CD4-positive, alpha-beta T cell (primary cell): ENCODE measurements at places on chromosomes 12 and 14.

DNA sequence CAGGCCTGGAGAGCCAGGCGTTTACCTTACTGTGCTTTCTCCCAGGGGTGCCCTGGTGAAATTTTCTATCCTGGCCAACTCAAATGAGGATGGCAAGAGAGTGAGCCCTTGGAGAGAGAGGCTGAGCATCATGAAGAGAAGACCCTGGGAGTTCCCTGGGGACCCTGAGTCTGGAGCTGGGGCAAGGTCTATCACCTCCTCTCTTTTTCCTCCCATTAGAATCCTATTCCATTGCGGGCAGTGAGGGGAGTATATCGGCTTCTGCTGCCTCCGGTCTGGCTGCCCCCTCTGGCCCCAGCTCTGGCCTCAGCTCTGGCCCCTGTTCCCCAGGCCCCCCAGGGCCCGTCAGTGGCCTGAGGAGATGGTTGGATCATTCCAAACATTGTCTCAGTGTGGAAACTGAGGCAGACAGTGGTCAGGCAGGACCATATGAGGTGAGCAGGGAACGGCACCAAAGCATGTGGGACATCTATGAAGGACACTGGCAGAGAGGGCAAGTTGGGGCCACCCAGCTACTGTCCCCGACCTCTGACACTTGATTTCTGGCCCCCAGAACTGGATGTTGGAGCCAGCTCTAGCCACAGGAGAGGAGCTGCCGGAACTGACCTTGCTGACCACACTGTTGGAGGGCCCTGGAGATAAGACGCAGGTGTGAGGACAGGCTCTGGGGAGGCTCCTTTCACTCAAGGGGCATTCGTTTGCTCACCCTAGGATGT, 1.6 kb downstream of the ARHGEF25 start:
- peaks cover 19% of the 10 kb centered on the region for H3K4me1 ChIP-seq
- no peak for DNase-seq
- H3K27me3 ChIP-seq: peaks cover 22% of the 10 kb centered on the region

GRCh38 chr14:89881839-89882238, 72.7 kb downstream of the EFCAB11 start:
- no peak overlapping the region for H3K27ac ChIP-seq
- H3K4me3 ChIP-seq: no peak overlapping the region
- H3K36me3 ChIP-seq: no peaks in the 10 kb centered on the region
- H3K27me3 ChIP-seq: no peaks in the 10 kb centered on the region
- H3K4me1 ChIP-seq: no peaks in the 10 kb centered on the region

DNA sequence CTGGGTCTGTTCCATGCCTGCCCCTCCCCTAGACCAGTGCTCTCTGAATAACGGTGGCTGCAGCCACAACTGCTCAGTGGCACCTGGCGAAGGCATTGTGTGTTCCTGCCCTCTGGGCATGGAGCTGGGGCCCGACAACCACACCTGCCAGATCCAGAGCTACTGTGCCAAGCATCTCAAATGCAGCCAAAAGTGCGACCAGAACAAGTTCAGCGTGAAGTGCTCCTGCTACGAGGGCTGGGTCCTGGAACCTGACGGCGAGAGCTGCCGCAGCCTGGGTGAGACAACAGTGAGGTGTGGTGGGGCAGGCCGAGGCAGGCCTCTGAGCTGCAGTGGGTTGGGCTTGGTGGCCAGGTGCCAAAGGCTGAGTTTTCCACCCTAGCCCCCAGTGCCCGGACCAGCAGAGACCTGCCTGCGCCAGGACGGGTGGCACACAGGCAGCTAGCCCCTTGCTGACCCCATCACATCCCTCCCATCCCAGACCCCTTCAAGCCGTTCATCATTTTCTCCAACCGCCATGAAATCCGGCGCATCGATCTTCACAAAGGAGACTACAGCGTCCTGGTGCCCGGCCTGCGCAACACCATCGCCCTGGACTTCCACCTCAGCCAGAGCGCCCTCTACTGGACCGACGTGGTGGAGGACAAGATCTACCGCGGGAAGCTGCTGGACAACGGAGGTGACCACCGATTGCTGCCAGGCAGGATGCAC, 28.2 kb upstream of the LRP1-AS start:
- H3K27ac ChIP-seq: no peak overlapping the region
- H3K27me3 ChIP-seq: no peaks in the 10 kb centered on the region
- no peaks in the 10 kb centered on the region for H3K4me1 ChIP-seq
- DNase-seq: peak; percentile 28
- H3K36me3 ChIP-seq: no peaks in the 10 kb centered on the region

GRCh38 chr14:53151523-53152183, 1.5 kb downstream of the DDHD1 start:
- peak overlapping the region; percentile 98 for H3K4me3 ChIP-seq
- peak; percentile 74 for DNase-seq
- H3K36me3 ChIP-seq: no peaks in the 10 kb centered on the region
- peak overlapping the region; percentile 80 for H3K27ac ChIP-seq
- H3K4me1 ChIP-seq: peaks cover 31% of the 10 kb centered on the region

- DNase-seq: no peak
- no peaks in the 10 kb centered on the region for H3K36me3 ChIP-seq
- H3K27me3 ChIP-seq: no peaks in the 10 kb centered on the region
- no peak overlapping the region for H3K4me3 ChIP-seq
- H3K4me1 ChIP-seq: no peaks in the 10 kb centered on the region
These were observed 113.4 kb downstream of the SPTSSA start for GRCh38 chr14:34348592-34348991.

- H3K4me3 ChIP-seq: no peak overlapping the region
- no peak for DNase-seq
- H3K27me3 ChIP-seq: no peaks in the 10 kb centered on the region
- H3K27ac ChIP-seq: no peak overlapping the region
These were observed 157.0 kb downstream of the ASCL1 start for GRCh38 chr12:103114296-103115055.

- DNase-seq: no peak
- H3K27me3 ChIP-seq: no peaks in the 10 kb centered on the region
- no peak overlapping the region for H3K4me3 ChIP-seq
- no peak overlapping the region for H3K27ac ChIP-seq
- H3K4me1 ChIP-seq: no peaks in the 10 kb centered on the region
These were observed 52.0 kb upstream of the CHST11 start for GRCh38 chr12:104404781-104405180.
